ENCODE measurements at places on chromosomes 6 and 20.

- DNase-seq, result peak; percentile 54
Measured at GRCh38 chr20:37615340-37616109, 78.3 kb upstream of the CTNNBL1 start.

DNA sequence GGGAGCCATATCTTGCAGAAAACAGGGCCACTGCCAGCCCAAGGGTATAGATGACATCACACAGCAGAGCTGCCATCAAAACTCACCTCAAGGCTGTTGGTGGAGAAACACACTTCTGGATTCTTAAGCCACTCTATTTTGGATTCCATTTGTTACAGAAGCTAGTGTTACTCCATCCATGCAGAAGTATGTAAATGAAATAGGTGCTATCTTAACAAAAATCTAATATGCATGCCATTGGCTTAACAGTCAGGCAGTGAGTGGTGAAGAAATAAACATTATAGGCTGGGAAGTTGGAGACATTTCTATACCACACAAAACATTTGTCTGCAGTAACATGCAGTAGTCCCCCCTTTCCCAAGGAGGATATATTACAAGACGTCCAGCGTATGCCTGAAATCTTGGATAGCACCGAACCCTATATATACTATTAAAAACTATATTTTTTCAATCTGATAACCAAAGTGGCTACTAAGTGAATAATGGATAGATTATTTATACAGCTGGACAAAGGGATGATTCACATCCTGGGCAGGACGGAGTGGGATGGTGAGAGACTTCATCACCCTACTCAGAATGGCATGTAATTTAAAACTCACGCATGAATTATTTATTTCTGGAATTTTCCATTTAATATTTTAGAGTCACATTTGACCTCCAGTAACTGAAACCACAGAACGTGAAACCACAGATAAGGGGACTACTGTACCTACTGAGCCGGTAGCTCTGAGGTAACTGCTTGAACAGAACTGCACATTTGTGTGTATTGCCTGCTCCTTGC, 160.0 kb upstream of the PLN start:
- DNase-seq, result no peak

- DNase-seq, result peak; percentile 28
Measured at GRCh38 chr20:44074252-44075151, 112.5 kb downstream of the JPH2 start.

- DNase-seq, result peak; percentile 51
Measured at GRCh38 chr6:131182991-131183425, 47.7 kb downstream of the AKAP7 start.

DNA sequence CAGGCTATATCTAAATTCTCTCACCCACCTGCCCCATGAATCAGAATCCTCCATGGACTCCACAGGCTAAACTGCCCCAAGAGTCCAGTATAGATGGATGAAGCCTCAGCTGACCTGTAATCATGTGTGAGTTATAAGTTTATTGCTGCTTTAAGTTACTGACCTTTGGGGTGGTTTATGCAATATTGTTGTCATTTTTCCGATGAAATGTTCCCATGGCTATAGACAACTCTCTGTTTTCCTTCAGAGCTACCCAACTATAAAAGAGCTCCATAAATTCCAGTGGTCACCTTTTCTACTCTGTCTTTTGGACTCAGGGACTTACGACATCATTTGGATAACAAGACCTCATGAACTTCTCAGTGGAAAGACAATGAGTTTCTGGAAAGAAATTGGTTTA, 212.1 kb downstream of the BMP2 start:
- no peak for DNase-seq

DNA sequence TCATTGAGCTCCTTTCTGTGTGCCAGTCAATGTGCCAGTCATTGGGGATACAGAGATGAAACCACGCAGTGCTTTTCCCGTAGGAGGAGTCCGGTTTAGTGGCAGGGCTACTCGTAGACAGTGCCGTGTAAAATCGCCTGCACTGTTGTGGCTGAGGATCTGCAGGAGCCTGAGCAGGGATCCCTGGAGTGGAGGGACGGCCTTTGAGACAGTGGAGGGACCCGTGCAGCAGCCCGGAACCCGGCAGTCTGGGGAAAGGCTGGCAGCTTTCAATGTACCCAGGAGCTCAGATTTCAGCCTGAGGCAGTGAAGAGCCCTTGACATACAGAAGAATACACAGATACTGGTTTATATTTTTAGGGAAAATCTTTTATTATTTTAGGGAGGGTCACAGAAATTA, 203.3 kb downstream of the ARID1B start:
- no peak for DNase-seq

DNA sequence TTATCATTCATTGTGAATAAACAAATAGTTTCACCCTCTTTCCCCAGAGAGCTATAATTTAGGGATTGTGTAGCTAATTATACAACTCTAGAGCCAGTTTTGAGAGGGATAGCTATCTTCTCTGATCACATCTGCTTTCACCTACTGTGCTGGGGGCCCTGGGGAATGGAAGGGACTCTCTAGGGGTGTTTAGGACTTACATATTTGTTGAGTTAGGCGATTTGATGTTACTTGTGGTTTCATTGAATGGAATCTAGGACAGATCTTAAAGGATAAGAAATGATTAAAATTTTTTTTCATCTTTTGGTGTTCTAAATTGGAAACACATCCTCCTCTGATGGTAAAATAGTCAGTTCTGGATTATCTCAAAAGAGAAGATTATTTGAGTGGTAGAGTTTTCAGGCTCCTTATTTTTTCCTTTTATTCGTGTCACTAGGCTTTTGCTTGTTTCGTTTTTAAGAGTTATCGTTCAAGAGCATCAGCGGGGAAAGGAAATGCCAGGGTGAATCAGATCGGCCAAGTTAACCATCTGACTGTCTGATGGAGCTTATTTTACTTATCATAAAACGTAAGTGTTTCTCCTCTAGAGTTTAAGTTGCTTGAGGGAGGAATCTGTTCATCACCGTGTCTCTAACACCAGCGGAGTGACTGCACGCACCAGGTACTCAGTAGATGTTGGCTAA, 236.7 kb downstream of the FARS2 start:
- no peak for DNase-seq

DNA sequence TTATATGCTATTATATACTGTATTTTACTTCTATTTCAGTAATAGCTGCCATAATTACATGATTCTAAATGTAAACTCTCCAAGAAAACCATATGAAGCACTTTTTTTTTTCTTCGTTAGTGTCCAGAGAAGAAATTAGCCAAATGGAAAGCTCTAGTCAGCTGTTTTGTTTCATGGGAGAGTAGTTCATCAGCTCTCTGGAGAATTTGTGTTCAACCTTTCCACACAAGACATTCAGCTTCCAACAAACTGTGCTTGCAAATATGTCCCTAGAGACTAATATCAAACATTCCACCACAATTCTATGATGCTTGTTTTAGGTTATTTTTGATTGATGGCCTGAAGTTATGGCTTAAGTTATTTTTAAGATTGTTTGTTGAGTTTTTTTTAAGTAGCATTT, 19.5 kb downstream of the FHL5 start:
- DNase-seq, result no peak

GRCh38 chr20:60300374-60300773, 342.2 kb downstream of the CDH26 start:
- DNase-seq, result no peak

DNA sequence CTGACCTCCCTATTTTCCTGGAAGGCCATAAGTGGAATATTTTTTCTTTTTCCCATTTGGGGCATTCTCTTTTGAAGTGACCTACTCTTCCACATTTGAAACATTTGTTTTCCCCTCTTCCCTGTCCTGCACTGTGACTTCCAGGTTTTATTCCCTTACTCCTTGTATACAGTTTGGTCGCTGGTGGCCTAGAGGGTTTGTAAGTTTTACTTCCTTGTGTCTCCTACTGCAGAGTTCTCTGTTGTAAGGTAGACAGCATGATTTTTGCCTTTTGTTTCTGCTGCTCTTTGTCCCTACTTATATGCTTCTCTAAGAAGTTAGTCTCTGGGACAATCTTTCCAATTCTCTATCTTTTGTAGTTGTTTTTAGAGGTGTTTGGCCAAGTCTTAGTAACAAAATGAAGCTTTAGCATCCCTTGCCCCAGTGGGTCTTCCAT, 7.4 kb upstream of the ZNFX1 start:
- DNase-seq, result no peak

DNA sequence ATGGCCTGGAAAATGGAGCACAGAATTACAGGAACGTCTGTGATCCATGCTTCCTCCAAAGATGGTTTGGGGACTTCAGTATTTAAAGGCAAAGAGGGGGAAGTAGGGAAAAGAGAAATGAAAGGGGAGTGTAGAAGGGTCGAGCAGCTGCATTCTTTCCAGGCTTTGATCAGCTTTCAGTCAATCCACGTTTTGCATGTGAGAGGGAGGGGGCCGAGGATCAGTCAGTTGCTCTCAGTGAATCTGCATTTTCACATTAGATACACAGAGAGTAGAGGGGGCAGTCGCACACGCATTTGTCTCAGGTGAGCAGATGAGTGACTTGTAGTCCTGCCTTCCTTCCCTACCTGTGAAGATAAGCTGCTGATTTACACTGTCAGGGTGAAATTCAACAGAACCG, 78.8 kb downstream of the FOXF2 start:
- DNase-seq, result no peak

DNA sequence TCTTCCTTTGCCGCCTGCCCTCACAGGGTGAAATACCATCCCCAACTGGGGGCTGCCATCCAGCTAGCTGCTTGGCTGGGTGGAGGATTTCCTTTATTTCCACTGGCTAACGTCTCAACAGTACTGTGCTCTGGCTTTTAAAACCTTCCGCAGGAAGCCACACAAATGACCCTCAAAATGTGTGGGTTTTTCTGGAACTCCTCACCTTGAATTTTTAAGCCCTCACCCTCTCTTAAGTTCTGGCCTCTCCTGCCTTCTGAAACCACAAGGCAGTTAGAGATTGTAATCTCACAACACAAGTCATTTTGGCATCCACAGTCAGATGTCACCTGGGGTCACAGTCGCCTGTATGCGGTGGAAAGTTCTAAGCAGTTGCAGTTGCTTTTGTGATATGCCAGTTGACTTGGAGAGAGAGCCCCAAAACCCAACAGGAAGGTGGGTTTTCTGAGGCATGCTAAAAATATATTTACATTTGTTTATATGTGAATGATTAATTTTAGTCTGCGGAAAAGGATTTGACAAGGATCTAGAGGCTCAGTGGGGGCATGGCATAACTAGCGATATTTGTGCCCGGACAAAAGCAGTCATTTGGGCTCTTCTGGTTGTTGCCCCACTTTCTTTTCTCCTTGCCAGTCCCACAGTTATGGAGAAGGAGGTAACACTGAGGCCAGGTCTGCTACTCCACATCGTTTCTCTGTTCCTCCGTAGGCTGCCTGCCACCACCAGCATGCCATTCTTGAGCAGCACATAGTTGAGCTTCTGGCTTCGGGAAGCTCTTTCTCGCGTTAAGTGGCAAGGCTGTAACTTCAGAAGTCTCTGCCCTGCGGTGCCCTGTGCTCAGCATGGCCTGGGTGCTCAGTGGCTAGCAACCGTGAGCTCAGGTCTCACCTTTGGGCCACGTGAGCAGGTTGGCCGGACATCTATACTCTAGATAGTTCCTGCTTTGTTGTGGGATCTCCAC, 335.3 kb downstream of the CD83 start:
- peak; percentile 99 for DNase-seq

GRCh38 chr20:24965065-24965919, 16.2 kb downstream of the CST7 start:
- no peak for DNase-seq

GRCh38 chr20:34115232-34115631, 3.2 kb upstream of the EIF2S2 start:
- DNase-seq, result no peak

- DNase-seq, result no peak
Measured at GRCh38 chr6:16544521-16544920, 216.7 kb downstream of the ATXN1 start.

DNA sequence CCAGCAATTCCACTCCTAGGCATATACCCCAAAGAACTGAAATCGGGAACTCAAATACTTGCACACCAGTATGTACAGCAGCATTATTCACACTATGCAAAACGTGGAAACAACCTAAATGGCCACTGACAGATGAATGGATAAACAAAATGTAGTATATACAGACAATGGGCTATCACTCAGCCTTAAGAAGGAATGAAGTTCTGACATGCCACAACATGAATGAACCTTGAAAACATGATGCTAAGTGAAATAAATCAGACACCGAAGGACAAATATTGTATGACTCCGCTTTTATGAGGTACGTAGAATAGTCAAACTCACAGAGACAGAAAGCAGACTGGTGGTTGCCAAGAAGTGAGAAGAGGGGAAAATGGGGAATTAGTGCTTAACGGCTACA, 59.1 kb upstream of the CCN6 start:
- no peak for DNase-seq

DNA sequence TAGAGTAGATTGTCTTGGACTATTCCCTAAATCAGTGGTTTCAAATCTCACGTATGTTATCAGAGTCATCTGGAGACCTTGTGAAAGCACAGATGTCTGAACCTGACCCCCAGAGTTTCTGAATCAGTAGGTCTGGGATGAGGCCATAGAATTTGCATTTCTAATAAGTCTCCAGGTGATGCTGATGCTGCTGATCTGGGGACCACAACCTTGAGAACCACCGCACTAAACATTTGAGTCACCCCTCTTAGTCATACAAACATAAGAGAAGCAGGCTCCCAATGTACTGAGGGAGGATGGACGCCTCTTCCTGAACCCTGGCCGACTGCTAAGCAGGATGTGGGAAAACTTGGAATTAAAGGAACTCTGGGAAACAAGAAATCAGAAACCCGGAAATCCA, 187.8 kb upstream of the PRDM1 start:
- DNase-seq, result no peak

- no peak for DNase-seq
Measured at GRCh38 chr6:170093658-170094596, 197.0 kb downstream of the DLL1 start.

- DNase-seq, result peak; percentile 80
Measured at GRCh38 chr6:10429638-10430427, 15.0 kb upstream of the TFAP2A start.

GRCh38 chr20:38108986-38109541, 56.0 kb downstream of the TGM2 start:
- DNase-seq, result no peak

DNA sequence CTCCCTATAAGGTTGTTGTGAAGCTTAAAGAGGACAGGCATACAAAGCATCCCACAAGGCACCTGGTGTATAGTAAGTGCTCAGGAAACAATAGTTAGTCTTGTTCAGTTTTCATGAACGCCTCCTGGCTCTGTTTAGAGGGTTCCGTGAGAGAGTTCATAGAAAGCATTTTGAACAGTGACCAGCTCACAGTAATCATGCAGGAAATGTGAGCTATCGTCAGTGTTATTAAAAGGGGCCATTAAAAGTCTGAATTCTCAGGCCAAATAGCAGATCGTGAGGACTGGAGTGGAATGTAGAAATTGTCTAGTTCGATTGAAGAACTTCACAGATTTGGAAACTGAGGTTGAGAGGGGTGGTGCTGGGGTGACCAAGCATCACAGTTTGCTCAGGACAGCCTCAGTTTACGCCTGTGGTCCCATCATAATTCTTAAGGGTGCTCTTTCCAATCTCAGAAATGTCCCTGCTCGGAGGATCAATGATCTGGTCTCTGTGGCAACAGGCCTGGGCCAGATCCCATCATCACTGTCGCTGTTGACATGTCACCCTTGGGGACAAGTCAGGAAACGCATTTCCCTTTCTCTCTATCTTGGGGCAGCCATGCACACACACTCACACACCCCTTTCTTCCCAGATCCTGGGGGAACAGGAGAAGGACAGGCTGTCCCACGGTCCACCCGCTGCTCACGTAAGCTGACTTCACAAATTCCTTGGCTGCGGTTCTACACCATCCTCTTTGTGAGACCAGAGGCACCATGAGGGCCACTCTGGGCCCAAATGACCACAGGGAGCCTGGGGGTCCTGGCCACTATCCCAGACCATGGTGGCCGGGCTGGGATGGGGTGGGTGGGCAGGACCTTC, 7.2 kb downstream of the TGM2 start:
- no peak for DNase-seq

GRCh38 chr6:73614802-73615201, 39.0 kb downstream of the SLC17A5 start:
- DNase-seq, result no peak

Data from NB4 (cell line).